ENCODE measurements at places on chromosomes 6 and 20.

GRCh38 chr20:15071085-15071808 is 733.8 kb upstream of the FLRT3 start:
- H3K36me3 ChIP-seq, result no peaks in the 10 kb centered on the region
- H3K27ac ChIP-seq, result no peak overlapping the region
- no peak overlapping the region for H3K4me3 ChIP-seq
- DNase-seq, result no peak
- H3K27me3 ChIP-seq, result no peaks in the 10 kb centered on the region
- no peaks in the 10 kb centered on the region for H3K4me1 ChIP-seq

- H3K27me3 ChIP-seq, result no peaks in the 10 kb centered on the region
- H3K4me1 ChIP-seq, result no peaks in the 10 kb centered on the region
- peak; percentile 53 for DNase-seq
- H3K36me3 ChIP-seq, result peaks cover 17% of the 10 kb centered on the region
- H3K27ac ChIP-seq, result no peak overlapping the region
These were observed 369.0 kb downstream of the SYNE1 start for GRCh38 chr6:152267967-152268845.

- no peaks in the 10 kb centered on the region for H3K4me1 ChIP-seq
- peak; percentile 68 for DNase-seq
- peaks cover 7% of the 10 kb centered on the region for H3K36me3 ChIP-seq
These were observed 56.3 kb upstream of the TULP1 start for GRCh38 chr6:35569011-35569461.

GRCh38 chr20:62709537-62709905 is 885 bp downstream of the NTSR1 start:
- H3K27me3 ChIP-seq, result peaks cover 23% of the 10 kb centered on the region
- no peak overlapping the region for H3K27ac ChIP-seq
- no peak overlapping the region for H3K4me3 ChIP-seq

GRCh38 chr20:54654450-54654849 is 179.1 kb downstream of the DOK5 start:
- H3K36me3 ChIP-seq, result no peaks in the 10 kb centered on the region
- H3K4me3 ChIP-seq, result no peak overlapping the region
- no peak for DNase-seq
- H3K4me1 ChIP-seq, result peaks cover 2% of the 10 kb centered on the region
- H3K27me3 ChIP-seq, result peaks cover 16% of the 10 kb centered on the region

GRCh38 chr20:36285746-36286447 is 20.2 kb upstream of the DLGAP4 start:
- no peak overlapping the region for H3K27ac ChIP-seq
- DNase-seq, result no peak
- H3K27me3 ChIP-seq, result peaks cover 13% of the 10 kb centered on the region
- H3K4me3 ChIP-seq, result no peak overlapping the region
- H3K36me3 ChIP-seq, result no peaks in the 10 kb centered on the region

- no peaks in the 10 kb centered on the region for H3K36me3 ChIP-seq
- no peak overlapping the region for H3K4me3 ChIP-seq
- H3K27ac ChIP-seq, result no peak overlapping the region
- H3K4me1 ChIP-seq, result peaks cover 11% of the 10 kb centered on the region
These were observed 454.3 kb upstream of the JARID2 start for GRCh38 chr6:14791526-14791925.

DNA sequence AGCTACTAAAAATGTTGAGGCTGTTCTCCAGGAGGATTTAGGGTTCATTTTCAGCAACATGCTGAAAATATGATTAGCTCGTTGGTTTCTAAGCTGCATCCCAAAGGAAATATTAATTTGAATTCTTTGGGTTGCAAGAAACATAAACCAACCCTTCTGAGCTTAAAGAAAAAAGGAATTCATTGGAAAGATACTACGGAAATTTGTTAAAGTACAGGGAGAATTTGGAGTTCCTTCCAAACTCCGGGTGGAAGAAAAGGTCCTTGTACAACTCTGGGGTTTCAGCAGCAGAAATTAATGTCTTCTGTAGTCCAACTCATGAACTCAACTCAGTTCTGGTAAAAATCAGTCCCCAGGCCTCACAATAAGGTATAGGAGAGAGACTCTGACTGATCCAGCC is 712.9 kb downstream of the UTRN start:
- no peak overlapping the region for H3K4me3 ChIP-seq
- no peaks in the 10 kb centered on the region for H3K36me3 ChIP-seq
- H3K27me3 ChIP-seq, result peaks cover 18% of the 10 kb centered on the region
- no peaks in the 10 kb centered on the region for H3K4me1 ChIP-seq
- H3K27ac ChIP-seq, result no peak overlapping the region
- DNase-seq, result no peak

DNA sequence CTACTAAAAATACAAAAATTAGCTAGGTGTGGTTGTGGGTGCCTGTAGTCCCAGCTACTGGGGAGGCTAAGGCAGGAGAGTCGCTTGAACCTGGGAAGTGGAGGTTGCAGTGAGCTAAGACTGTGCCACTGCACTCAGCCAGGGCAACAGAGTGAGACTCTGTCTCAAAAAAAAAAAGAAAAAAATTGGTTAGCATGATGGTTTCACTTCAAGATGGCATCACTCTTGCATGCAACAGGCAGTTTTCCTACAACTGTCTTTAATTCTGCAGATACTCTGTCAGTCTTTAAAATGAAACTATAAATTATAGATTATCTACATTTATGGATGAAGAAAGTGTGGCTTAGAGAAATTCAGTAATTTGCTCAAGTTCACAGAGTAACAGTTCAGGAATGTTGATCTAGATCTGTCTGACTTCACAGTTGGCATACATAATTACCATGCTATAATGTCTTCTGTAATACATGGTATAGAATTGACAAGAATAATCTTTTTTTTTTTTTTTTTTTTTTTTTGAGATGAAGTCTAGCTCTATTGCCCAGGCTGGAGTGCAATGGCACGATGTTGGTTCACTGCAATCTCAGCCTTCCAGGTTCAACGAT is 27.0 kb downstream of the ITCH start:
- peaks cover 13% of the 10 kb centered on the region for H3K36me3 ChIP-seq
- DNase-seq, result no peak
- no peak overlapping the region for H3K4me3 ChIP-seq
- no peaks in the 10 kb centered on the region for H3K27me3 ChIP-seq
- peaks cover 30% of the 10 kb centered on the region for H3K4me1 ChIP-seq
- no peak overlapping the region for H3K27ac ChIP-seq

DNA sequence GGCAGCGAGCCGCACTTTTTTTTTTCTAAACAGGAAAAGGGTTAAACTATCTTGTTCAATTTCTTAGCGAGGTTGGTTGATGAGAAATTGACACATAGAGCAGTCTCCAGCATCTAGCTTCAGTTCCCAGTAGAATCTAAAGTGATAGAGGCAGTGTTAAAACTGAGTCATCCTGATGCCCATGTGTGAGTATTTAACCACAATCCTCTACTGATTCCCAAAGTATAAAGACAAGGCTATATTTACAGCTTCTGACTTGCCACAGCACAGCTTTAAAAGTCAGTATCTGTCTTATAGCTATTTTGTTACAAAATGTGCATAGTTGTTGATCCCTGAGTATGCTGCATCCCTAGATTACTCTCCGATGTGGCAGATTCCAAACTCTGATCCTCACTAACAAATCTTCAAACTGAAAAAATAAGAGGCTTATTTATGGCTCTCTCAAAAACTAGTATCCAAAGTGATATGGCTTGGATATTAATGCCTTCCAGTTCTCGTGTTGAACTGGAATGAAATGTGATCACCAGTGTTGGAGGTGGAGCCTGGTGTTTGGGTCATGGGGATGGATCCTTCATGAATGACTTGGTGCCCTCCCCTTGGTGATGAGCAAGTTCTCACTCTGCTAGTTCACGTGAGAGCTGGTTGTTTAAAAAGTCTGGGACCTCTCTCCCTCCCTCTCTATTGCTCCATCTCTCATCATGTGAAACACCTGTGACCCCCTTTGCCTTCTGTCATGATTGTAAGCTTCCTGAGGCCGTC is 13.1 kb upstream of the POPDC3 start:
- H3K4me1 ChIP-seq, result no peaks in the 10 kb centered on the region
- peaks cover 21% of the 10 kb centered on the region for H3K27me3 ChIP-seq
- no peak overlapping the region for H3K27ac ChIP-seq
- H3K36me3 ChIP-seq, result no peaks in the 10 kb centered on the region

- H3K4me1 ChIP-seq, result no peaks in the 10 kb centered on the region
- H3K27me3 ChIP-seq, result no peaks in the 10 kb centered on the region
- DNase-seq, result no peak
- H3K4me3 ChIP-seq, result no peak overlapping the region
- H3K27ac ChIP-seq, result no peak overlapping the region
These were observed 654.5 kb upstream of the PTCHD4 start for GRCh38 chr6:48765352-48765961.

DNA sequence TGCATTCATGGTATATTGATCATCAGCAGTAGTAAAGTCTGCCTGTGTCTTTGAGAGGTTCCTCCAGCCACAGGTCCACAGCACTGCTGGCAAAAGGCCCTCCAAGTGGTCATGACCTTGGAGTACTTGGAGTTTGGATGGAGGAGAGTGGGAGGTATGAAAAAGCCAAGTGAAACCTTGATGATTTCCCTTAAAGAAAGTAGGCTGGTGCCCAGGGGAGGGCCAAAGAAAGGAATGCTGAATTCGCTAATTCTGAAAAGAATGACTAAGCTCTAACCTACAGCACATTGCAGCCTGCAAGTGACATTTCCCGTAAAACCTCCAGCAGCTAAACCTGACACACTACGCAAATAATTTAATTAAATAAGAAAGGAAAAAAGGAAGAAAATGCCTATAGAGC is 223.4 kb upstream of the TAB2 start:
- peak; percentile 31 for DNase-seq
- H3K4me3 ChIP-seq, result no peak overlapping the region
- peak overlapping the region; percentile 80 for H3K27ac ChIP-seq
- peaks cover 40% of the 10 kb centered on the region for H3K4me1 ChIP-seq
- peaks cover 19% of the 10 kb centered on the region for H3K36me3 ChIP-seq

DNA sequence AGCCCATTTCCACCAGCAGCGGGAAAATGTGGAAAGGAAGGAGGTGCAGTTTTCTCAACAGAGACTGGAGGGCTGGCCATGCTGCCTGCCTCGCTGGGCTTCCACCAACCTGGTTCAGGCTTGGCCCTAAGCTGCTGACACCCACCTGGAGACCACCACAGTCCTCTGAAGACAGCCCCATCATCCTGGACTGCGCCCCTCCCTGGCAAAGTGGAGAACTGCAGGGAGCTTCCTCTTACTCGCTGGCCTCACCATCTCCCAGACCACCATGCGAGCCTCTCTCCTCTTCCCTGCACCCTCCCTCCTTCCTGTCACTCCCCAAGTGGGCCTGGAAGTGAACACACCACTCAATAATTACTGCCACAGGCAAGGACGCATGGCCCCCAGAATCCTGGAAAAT is 71.5 kb downstream of the PSMG4 start:
- DNase-seq, result no peak
- no peak overlapping the region for H3K4me3 ChIP-seq
- no peak overlapping the region for H3K27ac ChIP-seq
- H3K36me3 ChIP-seq, result no peaks in the 10 kb centered on the region
- H3K4me1 ChIP-seq, result peaks cover 3% of the 10 kb centered on the region
- H3K27me3 ChIP-seq, result no peaks in the 10 kb centered on the region

- H3K4me3 ChIP-seq, result no peak overlapping the region
- no peaks in the 10 kb centered on the region for H3K36me3 ChIP-seq
- no peak for DNase-seq
- H3K4me1 ChIP-seq, result peaks cover under 1% of the 10 kb centered on the region
- H3K27me3 ChIP-seq, result peaks cover 26% of the 10 kb centered on the region
- no peak overlapping the region for H3K27ac ChIP-seq
These were observed 6.8 kb downstream of the CNKSR3 start for GRCh38 chr6:154503658-154504057.

DNA sequence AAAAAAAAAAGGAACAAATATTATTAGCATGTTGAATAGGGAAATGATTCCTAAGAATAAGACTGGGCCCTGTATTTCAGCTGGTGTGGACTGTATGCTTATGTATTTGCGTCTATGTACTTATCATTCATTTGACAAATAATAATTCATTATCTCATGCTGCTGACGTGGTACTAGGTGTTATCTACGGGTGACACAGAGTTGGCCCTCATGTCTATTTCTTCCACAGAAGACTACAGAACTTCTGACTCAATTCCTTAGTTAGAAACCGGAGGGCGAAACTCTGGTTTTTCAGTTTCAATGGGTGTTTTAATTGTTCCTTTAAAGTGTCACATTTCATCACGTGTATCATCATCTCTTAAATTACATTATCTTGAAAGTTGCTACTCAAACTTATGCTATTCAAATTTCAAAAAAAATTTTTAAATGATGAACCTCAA is 305.9 kb downstream of the CLIC5 start:
- H3K4me1 ChIP-seq, result peaks cover 39% of the 10 kb centered on the region
- H3K36me3 ChIP-seq, result no peaks in the 10 kb centered on the region
- H3K27me3 ChIP-seq, result no peaks in the 10 kb centered on the region
- peak overlapping the region; percentile 84 for H3K27ac ChIP-seq
